ENCODE measurements at places on chromosomes 7 and 10.

DNA sequence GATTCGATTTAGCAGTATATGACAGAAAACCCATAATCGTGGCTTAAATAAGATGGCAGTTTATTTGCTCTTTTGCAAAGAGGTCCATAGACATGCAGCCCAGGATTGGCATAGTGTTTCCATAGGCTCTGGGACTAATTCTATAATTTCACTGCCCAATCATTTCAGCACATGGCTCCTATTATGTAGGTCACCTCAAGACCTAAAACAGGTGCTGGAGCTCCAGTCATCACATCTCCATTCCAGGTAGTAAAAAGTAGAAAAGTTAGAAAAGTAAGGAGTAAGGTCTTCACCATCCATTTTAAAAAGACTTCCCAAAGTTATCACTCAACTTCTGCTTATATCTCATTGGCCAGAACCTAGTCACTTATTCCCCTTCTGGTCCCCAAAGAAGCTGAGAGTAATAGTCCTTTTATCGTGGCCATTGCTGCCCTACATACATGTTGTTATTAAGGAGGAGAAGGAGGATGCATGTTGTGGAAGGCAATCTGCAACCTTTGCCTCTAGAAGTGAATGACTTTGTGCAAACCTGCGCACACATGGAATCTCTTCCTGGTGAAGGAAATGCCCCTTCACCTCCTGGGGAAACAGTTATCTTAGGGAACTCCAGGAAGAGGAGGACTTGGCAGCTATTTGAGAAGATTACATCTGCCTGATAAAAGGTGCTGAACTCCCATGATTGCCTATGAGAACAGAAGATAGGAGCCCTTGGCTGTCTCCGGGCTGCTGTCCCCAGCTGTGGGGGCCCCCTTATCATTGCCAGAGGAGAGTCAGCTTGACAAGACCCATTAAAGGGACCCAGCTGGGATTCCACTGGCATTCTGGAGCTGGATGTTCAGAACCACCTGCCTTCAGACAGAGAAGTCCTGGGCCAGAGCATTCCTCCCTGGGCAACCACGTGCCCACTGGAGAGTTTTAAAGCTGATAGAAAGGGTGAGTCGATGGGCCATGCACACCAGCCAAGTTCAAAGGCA lies 330.6 kb upstream of the ZMIZ1 start:
- no peak for DNase-seq

- DNase-seq = no peak
These were observed 50.5 kb downstream of the TPST1 start for GRCh38 chr7:66255534-66256100.

DNA sequence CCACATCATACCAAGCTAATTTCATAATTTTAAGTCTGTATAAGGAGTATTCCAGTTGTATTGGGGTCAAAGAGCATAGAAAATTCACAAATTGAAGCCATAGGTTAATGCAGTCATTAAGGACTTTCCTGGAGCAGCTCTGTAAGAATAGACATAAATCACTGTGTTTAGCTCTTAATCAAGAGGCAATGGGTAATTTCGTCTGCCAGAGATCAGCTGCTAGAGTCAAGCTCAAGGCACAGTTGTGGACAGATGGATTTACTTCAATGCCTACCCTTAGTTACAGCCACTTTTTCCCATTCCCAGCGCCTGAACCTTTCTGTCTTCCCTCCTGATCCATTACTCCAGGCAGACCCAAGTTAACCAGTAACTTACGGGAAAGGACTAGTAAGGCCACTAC lies 40.6 kb upstream of the AGBL3 start:
- no peak for DNase-seq

GRCh38 chr10:125158601-125159485 lies 1.5 kb downstream of the CTBP2 start:
- peak; percentile 69 for DNase-seq

- no peak for DNase-seq
These were observed 19.0 kb downstream of the MSRB2 start for GRCh38 chr10:23114228-23114850.
